ENCODE measurements at places on chromosomes 5 and 9.

- DNase-seq: no peak
These were observed 68.5 kb upstream of the GFPT2 start for GRCh38 chr5:180421672-180422071.

- DNase-seq: peak; percentile 45
These were observed 522.7 kb downstream of the HTR1A start for GRCh38 chr5:63439537-63439936.

GRCh38 chr5:148261221-148261620 lies 7.4 kb upstream of the SPINK13 start:
- DNase-seq: no peak

GRCh38 chr9:83342731-83343130 lies 195.5 kb downstream of the FRMD3 start:
- DNase-seq: no peak

GRCh38 chr5:111478266-111478665 lies 34.1 kb downstream of the STARD4 start:
- DNase-seq: no peak

DNA sequence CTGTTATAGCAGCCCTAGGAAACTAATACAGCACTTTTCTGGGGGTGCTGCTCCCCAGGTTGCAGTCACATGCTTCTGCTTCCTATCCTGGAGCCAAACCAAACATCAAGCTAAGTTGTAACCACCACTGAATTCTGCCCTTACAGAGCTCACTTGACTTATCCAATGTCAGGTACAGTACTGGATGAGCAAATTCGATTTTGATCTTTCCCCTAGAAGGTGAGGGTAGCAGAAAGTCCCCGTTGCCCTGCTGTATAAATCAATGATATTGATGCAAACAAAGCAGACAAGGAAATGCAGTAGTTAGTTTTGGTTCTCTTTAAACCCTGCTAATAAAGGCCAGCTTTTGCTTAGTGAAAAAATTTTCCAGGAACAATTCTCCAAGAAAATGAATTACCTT lies 36.4 kb downstream of the ZCCHC9 start:
- no peak for DNase-seq

- peak; percentile 67 for DNase-seq
These were observed 112.7 kb downstream of the NR6A1 start for GRCh38 chr9:124658165-124659017.

DNA sequence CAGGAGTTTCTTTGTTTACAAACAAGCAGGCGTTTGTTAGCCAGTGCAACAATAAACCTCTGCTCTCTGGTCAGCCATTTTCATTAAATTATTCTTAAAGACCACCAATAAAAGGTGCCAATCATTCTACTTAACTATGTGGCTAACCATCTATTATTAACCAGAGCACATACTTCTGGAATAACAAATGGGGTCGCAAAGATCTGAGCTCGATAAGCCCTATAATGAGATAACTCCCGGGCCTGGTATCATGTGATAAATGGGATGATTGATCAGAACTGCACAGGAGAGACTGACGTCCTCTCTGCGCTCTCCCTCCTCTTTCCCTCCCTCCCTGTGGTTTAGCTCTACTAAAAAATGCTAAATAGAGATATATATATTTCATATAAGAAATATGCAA lies 488.2 kb downstream of the NTRK2 start:
- DNase-seq: no peak

- DNase-seq: no peak
These were observed 115.7 kb upstream of the SMC2 start for GRCh38 chr9:103978396-103978795.

DNA sequence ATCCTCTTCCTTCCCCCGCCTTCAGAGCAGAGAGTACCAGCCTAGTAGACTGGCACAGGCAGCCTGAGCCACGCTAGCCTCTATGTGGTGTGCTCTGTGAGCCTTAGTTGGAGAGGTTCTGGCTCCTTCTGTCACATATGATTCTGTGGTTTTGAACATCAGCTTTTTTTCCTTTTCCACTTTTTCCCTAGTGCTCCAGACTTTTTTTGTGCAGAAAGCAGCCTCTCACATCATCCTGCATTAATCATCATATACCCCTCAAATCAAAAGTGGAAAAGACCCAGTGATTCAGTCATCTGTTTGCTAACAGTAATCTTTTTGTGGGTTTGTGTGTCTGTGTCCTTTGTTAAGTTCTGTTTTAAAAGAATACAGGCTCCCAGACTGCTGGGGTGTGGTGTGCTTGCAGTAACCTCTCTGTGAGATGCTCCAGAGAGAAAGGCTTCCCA lies 663.9 kb upstream of the RGMB start:
- no peak for DNase-seq

GRCh38 chr5:154053468-154053867 lies 14.7 kb downstream of the MFAP3 start:
- DNase-seq: no peak

DNA sequence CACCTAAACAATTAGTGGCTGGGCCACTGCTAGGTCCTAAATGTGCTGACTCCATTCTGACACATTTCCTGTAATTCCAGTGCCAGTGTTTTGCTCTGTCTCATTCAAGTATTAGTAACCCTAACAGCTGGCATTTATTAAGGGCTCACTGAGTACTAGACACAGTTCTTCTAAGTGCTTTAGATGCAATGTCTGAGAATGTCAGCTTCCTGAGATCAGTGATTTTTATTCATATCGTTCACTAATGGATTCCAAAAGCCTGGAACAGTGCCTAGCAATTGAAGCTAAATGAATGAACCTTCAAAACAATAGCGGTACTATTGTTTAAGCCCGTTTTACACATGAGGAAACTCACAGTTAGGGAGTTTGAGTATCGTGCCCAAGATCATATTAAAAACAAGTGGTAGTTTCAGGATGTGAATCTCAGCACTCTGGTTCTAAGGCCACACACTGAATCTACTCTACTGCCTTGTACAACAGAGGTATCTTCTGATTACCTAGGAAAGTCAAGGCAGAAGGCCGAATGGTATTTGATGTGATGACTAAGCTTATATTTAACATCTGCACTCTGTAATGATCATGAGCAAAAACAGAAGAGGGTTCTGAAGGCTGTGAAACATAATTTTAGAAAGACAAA lies 304.0 kb downstream of the PJA2 start:
- DNase-seq: no peak

DNA sequence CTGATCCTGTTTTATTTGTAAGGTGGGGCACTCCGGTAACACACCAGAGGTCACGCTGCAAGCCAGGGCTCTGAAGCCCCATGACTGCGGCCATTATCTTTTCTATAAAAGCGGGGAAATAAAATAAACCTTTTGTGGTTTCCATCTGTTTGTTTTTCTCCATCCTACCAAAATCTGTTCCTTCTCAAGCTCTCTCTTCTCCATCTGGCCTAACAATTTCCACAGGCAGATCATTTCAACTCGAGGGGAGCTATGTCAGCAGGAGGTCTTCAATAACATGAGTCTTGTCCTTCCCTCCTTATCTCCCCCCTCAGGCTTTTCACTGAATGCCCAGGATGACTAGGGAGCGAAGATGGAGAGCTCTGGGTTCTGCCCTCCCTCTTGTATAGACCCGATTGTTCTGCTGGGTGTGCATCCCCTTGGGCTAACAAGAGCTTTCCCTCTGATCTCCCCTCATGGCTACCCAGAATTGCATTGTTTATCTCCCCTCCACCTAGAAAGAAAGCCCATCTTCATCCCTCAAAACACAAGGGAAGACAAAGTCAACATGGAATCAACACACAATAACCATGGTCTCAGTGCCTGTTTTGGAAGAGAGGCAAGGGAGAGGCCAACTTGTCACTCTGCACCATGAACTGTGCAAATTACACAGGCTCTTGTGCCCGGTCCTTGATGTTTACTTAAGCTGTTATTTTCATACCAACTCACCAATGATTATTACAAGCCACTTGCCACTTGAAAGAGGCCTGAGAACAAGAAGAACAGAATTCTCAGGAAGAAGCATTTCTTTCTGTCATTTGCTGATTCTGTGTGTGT lies 187.8 kb downstream of the FANCC start:
- no peak for DNase-seq

DNA sequence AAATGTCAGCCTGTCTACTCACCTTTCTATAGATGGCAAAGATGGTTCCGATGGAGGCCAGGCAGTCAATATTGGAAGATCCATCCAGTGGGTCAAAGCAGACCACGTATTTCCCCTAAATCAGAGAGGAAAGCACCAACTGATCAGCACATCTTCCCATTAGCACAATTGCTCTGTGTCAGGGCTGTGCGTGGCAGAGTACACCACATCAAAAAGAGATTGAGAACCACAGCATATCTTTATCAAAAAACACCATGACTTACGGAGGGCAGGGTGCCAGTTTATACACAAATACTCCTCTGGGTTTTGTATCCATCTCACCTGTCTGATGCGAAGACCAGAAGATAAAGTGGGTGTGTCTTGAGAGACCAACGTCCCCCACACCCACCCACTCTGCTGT lies 9.1 kb downstream of the FBP2 start:
- DNase-seq: no peak

GRCh38 chr5:157570531-157571200 lies 4.9 kb downstream of the ADAM19 start:
- DNase-seq: no peak

- no peak for DNase-seq
These were observed 172.6 kb upstream of the RAI14 start for GRCh38 chr5:34483442-34484033.

DNA sequence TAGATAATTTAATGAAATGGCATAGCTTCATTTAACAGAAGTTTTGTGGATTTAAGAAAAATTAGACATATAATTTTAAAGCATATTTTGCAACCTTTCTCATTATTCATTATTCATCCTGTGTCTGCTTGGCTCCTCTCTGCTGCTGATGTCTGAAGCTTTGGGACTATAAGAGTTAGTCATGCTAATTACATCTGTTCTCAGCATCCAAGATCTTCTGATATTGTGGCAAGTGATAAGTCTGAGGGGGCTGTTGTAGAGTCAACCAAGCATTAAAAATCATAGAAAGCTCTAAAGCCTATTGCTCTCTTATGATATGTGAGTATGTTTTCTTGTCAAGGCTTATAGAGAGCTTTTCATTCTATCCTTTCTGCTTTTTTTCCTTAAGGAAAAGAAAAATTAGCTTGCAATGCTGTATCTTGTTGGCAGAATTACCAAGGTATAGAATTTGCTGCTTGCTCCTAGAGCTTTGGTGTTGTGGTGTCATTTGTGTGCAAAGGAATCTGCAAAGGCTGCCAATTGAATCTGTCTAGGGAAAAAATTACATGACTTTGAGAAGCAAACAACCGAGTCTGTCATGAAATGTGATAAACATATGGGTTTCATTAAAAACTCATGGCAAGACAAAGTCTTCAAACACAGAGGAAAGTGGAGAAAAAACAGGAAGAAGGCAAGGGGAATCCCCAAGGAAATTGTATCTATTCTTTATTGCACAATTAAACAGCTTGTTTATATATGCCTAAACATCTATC lies 156.1 kb upstream of the DAB2 start:
- DNase-seq: no peak

GRCh38 chr5:10601246-10602030 lies 37.6 kb downstream of the ANKRD33B start:
- DNase-seq: peak; percentile 67

DNA sequence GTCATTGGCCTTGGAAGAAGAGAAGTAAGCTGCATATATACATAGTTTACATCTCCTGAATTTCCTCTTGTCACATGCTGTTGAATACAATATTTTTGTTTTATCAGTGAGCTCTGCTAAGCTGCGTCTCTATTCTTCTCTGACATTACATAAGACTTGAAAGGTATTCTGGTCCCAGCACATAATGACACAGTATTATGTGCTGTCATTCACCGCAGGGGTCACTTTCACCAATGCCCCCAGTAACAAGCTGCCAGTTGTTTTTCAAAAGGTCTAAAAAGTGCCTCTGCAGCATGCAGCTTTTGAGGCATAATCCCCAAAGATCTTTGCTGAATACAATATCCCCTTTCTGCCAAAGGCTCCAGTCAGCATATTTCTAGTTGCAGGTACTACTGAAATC lies 349.0 kb upstream of the FAM174A start:
- no peak for DNase-seq

GRCh38 chr5:37208883-37209797 lies 40.0 kb downstream of the CPLANE1 start:
- no peak for DNase-seq

GRCh38 chr9:131856105-131856504 lies 116.2 kb upstream of the RAPGEF1 start:
- DNase-seq: no peak

GRCh38 chr5:3400659-3401058 lies 195.0 kb upstream of the IRX1 start:
- DNase-seq: no peak

GRCh38 chr5:59000211-59000610 lies 417.3 kb downstream of the RAB3C start:
- DNase-seq: no peak

- no peak for DNase-seq
These were observed 114.3 kb upstream of the SARDH start for GRCh38 chr9:133852431-133852830.

- no peak for DNase-seq
These were observed 47.9 kb downstream of the ALG2 start for GRCh38 chr9:99173570-99174504.

DNA sequence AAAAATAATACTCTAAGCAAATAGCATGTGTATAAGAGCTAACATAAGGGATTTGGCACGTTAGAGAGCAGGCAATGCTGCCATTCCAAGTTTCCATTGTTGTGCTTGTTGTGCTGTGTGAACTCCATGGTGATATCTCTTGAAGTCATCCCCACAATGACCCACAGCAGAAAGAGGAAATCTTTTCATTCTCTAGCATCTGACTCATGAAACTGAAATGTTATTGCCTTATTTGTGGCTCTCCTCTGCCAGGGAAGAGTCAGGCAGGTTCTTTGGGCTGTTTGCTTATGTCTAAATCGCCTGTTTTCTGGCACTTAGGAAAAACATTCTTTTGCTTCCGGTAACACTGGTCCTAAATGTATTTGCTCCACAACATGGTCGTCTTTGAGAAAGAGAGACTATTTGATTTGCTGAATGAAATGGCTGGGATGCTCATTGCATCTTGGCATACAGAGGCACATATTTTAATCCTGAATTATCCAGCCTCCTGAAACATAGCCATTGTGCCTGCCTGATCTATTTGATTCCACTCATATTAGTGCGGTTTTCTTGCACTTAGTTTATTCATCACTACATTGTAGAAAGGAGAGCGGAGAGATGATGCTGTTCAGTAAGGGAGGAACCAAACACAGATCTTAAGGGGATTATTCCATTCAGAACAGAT lies 188.8 kb downstream of the CSNK1G3 start:
- DNase-seq: no peak

GRCh38 chr9:89878687-89879086 lies 273.9 kb downstream of the GADD45G start:
- peak; percentile 54 for DNase-seq

DNA sequence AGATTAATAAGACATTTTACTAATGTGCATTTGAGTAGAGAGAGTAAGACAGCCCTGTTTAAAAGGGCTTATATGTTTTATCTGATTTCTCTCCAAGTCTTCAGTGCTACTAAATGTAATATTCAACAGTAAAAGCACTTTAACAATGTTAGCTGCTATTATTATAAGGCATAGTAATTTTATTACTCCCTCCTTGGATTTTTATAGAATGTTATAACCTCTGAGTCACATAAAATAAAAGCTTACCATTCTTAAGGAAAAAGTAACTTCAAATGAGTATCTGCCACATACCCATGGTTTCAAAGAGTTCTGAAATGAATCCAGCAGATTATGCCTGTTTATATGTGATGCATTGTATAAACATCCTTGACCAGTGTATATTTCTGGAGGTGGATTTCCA lies 19.0 kb downstream of the SPDL1 start:
- no peak for DNase-seq

- no peak for DNase-seq
These were observed 131.7 kb upstream of the GPR151 start for GRCh38 chr5:146647656-146648199.

All from lower lobe of right lung (tissue), 2 donors.